ENCODE measurements at places on chromosomes 7 and 10.

- DNase-seq, result no peak
Observed at GRCh38 chr7:95104739-95105138, 197.3 kb downstream of the PPP1R9A start.

- no peak for DNase-seq
Observed at GRCh38 chr10:8224591-8224990, 170.1 kb downstream of the GATA3 start.

GRCh38 chr10:117047947-117048346 lies 43.0 kb upstream of the SHTN1 start:
- no peak for DNase-seq

DNA sequence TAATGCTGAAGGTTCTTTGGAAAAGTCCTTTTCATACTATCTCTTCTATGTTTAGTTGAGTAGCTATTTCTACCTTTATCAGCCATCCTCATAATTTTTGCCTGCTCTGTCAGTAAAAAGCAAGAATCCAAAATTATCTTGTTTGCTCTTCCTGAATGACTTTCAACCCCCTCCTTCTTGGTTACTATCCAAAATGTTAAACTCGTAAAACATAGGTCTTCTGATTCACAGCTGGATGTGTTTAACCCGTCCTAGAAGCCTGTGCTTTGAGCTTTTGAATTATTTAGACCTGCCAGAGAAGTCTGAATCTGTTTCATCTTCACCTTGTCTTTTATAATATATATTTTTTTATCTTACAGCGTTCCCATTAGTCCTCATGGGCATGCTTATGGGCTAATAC lies 136.4 kb upstream of the MDFIC start:
- DNase-seq, result no peak

DNA sequence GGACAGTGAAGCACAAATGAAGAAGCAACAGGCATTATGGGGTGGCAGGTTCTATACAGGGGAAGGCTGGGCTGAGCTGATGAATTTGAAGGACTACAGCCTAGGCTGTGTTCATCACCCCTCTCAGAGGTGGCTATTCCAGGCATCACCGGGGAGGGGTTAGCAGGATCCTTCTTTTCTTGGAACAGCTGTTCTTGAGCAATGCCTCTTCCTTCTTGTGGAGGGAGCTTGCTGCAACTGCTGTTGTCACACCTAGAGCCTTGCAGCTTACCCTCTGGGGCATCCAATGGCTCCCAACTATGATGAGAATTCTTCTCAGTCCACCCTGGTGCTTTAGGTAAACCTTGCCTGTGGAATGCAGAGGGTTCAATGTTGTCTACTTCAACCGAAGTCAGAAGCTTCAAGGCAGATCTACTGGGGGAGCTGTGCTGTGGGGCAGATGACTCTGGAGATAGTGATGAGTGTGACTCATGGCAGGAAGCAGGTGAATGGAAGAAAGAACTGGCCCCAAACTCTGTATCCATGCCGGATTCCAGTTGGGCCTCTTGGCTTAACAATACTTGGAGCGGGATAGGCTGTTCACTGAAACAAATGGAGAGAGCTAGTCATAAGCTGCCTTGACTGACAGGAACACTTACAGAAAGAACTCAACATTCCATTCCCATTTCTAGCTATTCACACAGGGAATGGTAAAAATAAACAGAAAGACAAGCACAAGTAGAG lies 21.5 kb upstream of the PPP3CB start:
- DNase-seq, result no peak

Data from C1 segment of cervical spinal cord (tissue), 14 donors.